Caco-2 (cell line): ENCODE measurements at places on chromosomes 1 and 21. TPM values are rescaled to one million over a fixed set of nuclear protein-coding genes. Genes with fewer than 3 reads are reported as not detected.

DNA sequence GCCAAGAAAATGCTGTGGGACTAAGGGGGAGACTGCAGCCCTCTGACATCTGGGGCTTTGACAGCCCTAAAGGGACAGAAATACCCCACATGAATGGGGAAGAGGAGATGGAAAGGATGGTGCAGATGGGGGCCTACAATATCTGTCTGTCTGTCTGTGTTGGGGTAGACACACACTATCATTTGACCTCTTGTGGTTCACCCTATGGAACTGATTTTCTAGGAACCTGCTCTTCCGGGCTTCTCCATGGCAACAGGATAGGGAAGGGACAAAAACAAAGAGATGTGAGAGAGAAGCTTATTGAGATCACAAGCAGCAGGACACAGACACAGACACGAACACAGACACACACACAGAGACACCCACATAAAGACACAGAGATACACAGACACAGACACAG is 17.1 kb downstream of the KIF21B start:
- DNase-seq, result no peak
- H3K36me3 ChIP-seq, result no peaks in the 10 kb centered on the region
- no peak overlapping the region for H3K4me3 ChIP-seq
- H3K4me1 ChIP-seq, result no peaks in the 10 kb centered on the region

Gene STK40
- total RNA-seq, result 26.7 and 29.7 TPM in 2 replicates

Gene FCER1A
- total RNA-seq, result not detected in 2 replicates

DNA sequence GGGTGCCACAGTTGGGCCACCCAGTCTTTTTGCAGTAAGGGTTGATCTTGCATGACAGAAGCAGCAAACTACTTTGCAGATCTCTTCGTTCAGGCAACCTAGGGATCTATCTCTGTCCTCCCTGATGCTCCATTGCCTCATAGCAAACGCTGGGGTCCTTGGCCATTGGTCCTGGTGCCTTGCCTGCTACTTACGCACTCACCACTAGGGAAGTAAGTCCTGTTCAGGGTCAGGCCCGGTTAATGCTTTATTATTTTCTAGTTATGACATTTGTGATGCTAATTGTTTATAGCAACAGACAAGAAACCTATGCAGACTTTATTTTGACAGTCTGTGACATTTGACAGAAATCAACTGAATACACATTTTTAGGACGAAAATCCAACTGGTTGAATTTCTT is 326.5 kb upstream of the FMN2 start:
- no peaks in the 10 kb centered on the region for H3K36me3 ChIP-seq
- H3K27me3 ChIP-seq, result no peaks in the 10 kb centered on the region
- DNase-seq, result no peak
- no peaks in the 10 kb centered on the region for H3K4me1 ChIP-seq
- H3K4me3 ChIP-seq, result no peak overlapping the region
- no peak overlapping the region for H3K27ac ChIP-seq

DNA sequence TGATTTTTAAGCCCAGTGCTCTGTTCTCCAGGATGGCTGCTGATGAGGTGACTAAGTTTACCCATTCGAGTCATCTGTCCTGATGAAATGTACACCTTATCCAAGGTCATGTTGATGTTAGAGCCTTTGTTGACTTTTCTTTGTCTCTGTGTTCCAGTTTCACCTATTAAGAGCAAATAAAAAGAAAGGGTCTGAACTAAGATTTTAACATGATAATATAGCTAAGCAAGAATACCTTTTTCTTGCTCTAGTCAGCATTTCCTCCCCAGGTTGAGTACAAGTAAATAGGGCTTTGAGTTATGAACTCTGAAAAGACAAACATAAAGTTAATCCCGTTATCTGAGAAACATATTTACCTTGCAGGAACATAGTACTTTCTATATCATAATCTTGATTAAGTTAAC is 52.1 kb upstream of the GPR88 start:
- H3K4me3 ChIP-seq, result no peak overlapping the region
- H3K27ac ChIP-seq, result no peak overlapping the region
- H3K27me3 ChIP-seq, result no peaks in the 10 kb centered on the region
- H3K36me3 ChIP-seq, result no peaks in the 10 kb centered on the region

DNA sequence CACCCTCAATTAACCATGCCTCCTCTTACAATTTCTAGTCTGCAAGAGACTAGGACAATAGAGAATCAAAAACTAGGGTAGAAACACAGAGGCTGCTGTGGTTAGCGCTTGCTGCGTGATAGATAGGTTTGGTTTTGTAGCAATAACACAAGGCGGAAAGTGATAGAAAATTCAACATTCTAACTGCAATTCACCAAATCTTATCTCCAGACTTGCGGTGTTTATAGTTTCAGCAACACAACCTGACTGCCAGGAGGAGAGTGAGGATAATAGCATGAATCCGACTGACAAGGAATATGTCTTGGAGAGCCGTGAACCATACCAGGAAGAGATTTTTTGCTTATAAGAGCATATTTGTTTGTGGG is 30.7 kb upstream of the IFNAR2 start:
- H3K4me3 ChIP-seq, result no peak overlapping the region
- no peaks in the 10 kb centered on the region for H3K27me3 ChIP-seq
- peaks cover 20% of the 10 kb centered on the region for H3K4me1 ChIP-seq
- H3K27ac ChIP-seq, result no peak overlapping the region

DNA sequence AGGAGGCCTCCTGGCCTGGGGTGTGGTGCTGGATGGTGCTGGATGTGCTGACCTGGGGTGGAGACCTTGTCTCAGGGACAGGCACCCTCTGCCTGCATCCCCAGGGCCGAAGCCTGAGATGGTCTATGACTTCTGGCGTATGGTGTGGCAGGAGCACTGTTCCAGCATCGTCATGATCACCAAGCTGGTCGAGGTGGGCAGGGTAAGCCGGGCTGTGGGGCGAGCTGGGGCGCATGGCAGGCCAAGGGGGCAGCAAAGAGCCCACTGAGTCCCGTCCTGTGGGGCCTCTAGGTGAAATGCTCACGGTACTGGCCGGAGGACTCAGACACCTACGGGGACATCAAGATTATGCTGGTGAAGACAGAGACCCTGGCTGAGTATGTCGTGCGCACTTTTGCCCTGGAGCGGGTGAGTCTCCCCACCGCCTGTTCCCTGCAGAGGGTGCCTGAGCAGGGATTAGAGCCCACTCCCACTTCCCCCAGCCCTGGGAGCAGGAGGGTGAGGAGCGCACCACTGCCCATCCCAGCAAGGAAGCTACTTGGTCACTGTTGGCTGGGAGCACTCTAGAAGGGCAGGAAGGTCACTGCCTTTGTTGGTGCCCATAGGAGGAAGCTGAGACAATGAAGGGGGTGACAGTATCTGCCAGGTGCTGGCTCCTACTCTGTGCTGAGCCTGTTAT is 75.2 kb downstream of the PTPRU start:
- no peak overlapping the region for H3K4me3 ChIP-seq
- no peaks in the 10 kb centered on the region for H3K4me1 ChIP-seq
- H3K27me3 ChIP-seq, result no peaks in the 10 kb centered on the region
- no peak for DNase-seq
- no peaks in the 10 kb centered on the region for H3K36me3 ChIP-seq

- no peaks in the 10 kb centered on the region for H3K27me3 ChIP-seq
- no peak overlapping the region for H3K4me3 ChIP-seq
- H3K36me3 ChIP-seq, result no peaks in the 10 kb centered on the region
- DNase-seq, result no peak
- no peak overlapping the region for H3K27ac ChIP-seq
- no peaks in the 10 kb centered on the region for H3K4me1 ChIP-seq
These were observed 10.2 kb downstream of the SETSIP start for GRCh38 chr1:92065042-92065441.

- H3K27me3 ChIP-seq, result no peaks in the 10 kb centered on the region
- H3K4me1 ChIP-seq, result no peaks in the 10 kb centered on the region
- H3K4me3 ChIP-seq, result no peak overlapping the region
- no peaks in the 10 kb centered on the region for H3K36me3 ChIP-seq
These were observed 33.9 kb downstream of the EIF2D start for GRCh38 chr1:206578068-206578977.

DNA sequence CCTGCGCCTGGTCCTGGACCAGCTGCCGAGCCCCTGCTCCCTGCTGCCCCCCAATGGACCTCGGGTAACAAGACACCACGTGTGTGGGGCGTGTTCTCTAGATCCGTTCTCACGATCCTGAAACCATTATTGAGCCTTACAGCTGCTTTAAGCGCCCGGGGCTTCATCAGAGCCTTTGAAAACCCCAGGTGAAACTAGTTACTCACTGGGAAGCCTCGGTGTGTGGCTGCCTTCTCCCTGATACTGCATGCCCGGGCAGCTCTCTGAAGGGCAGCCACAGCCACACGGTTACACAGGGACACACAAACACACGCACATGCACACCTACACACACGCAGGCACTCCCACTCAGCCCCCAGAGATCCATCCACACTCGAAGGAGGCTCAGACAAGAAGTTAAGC is 5.3 kb downstream of the HES2 start:
- H3K4me3 ChIP-seq, result no peak overlapping the region
- H3K27ac ChIP-seq, result no peak overlapping the region
- peaks cover 20% of the 10 kb centered on the region for H3K4me1 ChIP-seq

DNA sequence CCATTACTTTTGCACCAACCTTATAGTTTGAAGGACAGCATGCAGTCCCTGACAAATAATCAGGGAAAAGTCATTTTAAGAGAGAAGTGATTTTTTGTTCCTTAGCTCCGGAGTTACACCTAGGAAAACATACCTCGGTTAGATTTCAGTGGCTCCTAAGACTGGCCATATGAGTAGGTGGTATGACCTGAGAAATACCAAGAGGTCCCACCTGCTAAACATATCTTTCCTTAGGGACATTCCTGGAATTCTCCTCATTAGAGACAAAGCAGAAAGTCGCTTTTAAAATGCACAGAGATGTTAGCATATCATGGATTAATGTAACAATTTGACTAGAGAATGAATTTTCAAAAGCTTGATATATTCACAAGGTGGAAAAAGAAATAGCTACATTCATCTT is 84.2 kb upstream of the RNPC3 start:
- H3K27me3 ChIP-seq, result no peaks in the 10 kb centered on the region
- no peaks in the 10 kb centered on the region for H3K36me3 ChIP-seq
- no peaks in the 10 kb centered on the region for H3K4me1 ChIP-seq
- no peak overlapping the region for H3K27ac ChIP-seq
- no peak for DNase-seq

DNA sequence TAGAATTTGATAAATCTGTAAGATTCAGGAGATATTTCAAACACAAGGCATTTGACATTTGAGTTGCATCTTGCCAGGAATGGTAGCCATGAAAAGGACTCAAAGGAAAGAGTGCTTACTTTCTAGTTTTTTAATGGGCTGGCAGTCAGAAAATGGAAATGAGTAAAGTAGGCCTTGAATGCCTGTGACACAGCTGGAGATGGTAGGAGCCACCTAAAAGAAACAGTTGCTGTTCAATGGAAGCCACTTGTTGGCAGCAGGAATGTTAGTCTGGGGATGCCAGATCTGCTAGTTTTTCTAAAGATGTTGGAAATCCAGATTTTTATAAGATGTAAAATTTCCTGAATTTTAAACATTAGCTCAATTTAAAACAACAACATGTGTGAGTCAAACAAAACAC is 43.6 kb downstream of the CACHD1 start:
- H3K36me3 ChIP-seq, result no peaks in the 10 kb centered on the region; the same call in 1 of the 2 replicates
- no peak overlapping the region for H3K4me3 ChIP-seq
- H3K27me3 ChIP-seq, result no peaks in the 10 kb centered on the region

- H3K4me3 ChIP-seq, result peak overlapping the region; percentile 34
- H3K4me1 ChIP-seq, result peaks cover 5% of the 10 kb centered on the region; the same call in 1 of the 2 replicates
- DNase-seq, result peak; percentile 52
- no peaks in the 10 kb centered on the region for H3K36me3 ChIP-seq
These were observed 5.8 kb upstream of the MX1 start for GRCh38 chr21:41419921-41420862.

Gene DMBX1
- total RNA-seq, result 0.16 TPM in 1 of 2 replicates, not detected in the other

GRCh38 chr1:178606839-178607238 is 93.9 kb downstream of the TEX35 start:
- no peak overlapping the region for H3K4me3 ChIP-seq
- no peaks in the 10 kb centered on the region for H3K27me3 ChIP-seq
- no peaks in the 10 kb centered on the region for H3K4me1 ChIP-seq
- H3K36me3 ChIP-seq, result no peaks in the 10 kb centered on the region
- no peak for DNase-seq

- H3K36me3 ChIP-seq, result 0 out of 2 replicates have a peak, but pooled peaks cover 4% of the 10 kb centered on the region
- no peak for DNase-seq
- no peaks in the 10 kb centered on the region for H3K27me3 ChIP-seq
- H3K27ac ChIP-seq, result peak overlapping the region; percentile 47
These were observed 10.2 kb downstream of the SPSB1 start for GRCh38 chr1:9302745-9303524.

GRCh38 chr1:236702791-236703394 is 16.6 kb downstream of the ACTN2 start:
- no peaks in the 10 kb centered on the region for H3K4me1 ChIP-seq
- no peaks in the 10 kb centered on the region for H3K36me3 ChIP-seq
- no peak for DNase-seq
- H3K4me3 ChIP-seq, result no peak overlapping the region
- no peaks in the 10 kb centered on the region for H3K27me3 ChIP-seq

Gene CR1L
- not detected in 2 replicates for total RNA-seq

Gene OR2T27
- not detected in 2 replicates for total RNA-seq

DNA sequence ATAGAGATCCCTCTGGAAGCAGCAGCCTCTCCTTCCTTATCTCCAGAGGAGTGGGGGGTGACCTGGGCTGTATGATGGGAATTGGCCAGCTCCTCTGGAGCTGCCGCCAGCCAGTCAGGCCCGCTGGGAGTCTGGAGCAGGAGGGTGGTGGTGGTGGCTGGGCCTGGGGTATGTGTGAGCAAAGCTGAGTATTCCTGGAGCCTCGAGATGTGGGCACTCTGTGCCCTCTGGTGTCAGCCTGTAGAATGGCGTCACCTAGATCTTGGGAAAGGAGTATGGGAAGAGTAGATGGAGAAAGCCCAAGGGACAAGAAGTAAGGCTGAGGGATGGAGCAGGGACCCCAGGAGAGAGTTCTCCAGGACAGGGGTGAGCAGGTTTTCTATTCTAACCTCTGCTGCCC is 16.0 kb downstream of the VANGL2 start:
- H3K27me3 ChIP-seq, result no peaks in the 10 kb centered on the region
- no peak overlapping the region for H3K27ac ChIP-seq
- DNase-seq, result no peak
- no peaks in the 10 kb centered on the region for H3K4me1 ChIP-seq

Gene KRTAP12-3
- total RNA-seq, result not detected in 2 replicates

Gene CYP4B1
- not detected in 2 replicates for total RNA-seq

DNA sequence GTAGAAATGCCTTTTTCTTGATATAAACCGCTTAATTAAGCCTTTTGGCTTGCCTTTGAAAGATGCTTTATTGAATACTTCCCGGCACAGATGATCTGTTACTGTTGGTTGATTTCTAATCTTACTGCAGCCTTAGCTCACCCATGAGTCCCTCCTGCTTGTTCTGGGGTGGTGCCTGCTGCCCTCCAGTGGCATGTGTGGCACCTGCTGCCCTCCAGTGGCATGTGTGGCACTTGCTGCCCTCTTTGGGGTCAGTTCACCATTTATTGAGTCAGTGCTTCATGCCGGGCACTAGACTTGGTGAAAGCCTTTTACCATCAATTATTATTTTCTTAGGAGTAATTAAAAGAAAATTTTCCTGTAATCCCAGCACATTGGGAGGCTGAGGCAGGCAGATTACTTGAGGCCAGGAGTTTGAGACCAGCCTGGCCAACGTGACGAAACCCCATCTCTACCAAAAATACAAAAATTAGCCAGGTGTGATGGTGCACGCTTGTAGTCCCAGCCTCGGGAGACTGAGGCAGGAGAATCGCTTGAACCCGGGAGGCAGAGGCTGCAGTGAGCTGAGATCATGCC is 54.3 kb downstream of the ADARB1 start:
- H3K4me1 ChIP-seq, result no peaks in the 10 kb centered on the region
- peak; percentile 64 for DNase-seq
- no peaks in the 10 kb centered on the region for H3K27me3 ChIP-seq
- no peaks in the 10 kb centered on the region for H3K36me3 ChIP-seq

Gene LSM10
- total RNA-seq, result 19.6 and 20.7 TPM in 2 replicates
